ENCODE measurements at places on chromosomes 11 and 22.

DNA sequence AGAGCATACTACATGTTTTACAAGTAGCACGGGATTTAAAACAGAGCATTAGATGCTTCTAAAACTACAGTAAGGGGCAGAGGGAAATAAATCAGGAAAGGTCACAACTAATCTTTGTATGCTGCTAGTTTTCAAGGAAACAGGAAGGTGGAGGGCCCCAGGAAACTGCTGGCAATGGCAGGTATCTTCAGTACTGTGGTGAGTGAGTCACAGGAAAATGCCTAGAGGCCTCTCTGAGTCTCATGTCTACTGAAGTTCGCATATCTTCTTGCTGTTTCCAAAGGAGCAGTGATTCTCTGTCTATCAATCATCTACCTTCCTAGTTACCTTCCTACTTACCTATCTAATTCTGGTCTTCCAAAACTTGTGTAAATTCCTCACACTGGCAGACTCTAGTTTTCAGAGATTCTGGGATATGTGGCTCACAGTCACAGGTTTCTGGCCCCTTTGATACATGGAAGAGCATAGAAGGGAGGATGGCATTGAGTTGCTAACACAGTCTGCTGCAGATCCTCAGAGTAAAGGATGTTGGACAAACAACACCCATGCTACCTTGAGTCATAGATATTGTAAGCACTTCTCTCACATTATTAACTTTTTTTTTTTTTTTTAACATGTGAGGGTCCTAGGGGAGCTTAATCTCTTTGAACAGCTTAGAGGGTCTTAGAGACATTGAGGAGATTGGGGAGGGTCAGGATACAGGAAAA is 58.8 kb upstream of the SYN3 start:
- no peak for DNase-seq

DNA sequence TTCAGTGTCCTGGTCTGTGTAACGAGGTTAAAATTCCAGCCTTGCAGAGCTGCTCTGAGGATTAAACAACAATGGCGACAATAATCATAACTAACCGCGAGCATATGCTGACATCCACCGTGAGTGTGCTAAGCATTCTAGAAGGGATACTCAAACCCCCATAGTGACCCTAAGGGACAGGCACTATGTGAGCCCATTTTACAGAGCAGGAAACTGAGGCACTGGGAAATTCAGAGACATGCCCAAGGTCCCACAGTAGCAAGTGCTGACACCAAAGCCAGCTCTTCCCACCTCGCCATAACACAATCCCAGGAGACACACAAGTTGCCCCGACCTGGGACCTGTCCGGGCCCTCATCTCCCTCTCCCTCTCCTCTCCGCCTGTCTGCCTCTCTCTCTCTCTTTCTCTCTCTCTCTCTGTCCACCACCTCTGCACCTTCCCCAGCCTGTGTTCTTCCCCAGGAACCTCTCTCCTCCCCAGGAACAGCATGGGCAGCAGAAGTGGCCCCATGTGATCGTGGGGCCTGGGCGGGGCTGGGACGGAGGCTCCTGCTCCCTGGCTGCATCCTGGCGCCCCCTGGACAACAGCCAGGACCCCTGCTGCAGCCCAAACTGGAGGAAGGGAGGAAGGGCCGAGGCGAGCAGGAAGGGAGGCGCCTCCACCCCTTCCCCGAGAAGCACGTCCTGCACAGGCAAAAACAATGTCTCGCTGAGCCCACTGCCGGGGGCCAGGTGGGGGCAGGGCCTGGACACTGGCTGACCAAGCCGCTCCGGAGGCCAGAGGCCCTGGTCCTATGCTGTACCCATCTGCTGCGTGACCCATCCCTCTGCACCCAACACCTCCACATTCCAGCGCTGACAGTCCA is 14.8 kb upstream of the MFNG start:
- DNase-seq, result no peak

- no peak for DNase-seq
These were observed 197.9 kb upstream of the ANO3 start for GRCh38 chr11:26134053-26134452.

DNA sequence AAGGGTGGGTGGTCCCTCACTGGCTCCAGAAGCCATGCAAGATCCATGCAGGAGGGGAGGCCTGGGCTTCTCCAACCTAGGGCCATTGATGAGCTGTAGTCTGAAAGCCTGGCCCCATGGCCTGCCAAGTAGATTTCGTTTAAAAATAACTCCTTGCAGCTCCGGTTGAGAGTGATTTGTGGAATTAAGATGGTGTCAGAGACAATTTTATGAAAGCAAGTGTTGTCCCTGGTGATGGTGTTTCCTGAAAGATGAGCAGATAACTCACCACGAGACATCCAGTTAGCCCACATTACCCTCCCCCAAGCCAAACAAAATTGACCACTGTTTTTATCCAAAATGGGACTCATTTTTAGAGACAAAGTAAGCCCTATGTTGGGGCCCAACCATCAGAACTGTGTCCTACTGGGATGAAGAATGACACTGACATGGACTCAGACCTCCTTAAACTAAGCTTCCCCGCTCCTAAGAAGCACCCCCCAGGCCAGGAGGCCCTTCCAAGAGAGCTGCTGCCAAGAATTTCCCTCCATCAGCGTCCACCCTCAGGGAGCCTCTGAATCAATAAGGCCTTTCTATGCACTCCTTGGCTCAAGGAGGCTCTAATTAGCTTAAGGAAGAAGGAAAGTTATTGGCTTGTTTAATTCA is 174.2 kb upstream of the NCAM1 start:
- DNase-seq, result no peak

DNA sequence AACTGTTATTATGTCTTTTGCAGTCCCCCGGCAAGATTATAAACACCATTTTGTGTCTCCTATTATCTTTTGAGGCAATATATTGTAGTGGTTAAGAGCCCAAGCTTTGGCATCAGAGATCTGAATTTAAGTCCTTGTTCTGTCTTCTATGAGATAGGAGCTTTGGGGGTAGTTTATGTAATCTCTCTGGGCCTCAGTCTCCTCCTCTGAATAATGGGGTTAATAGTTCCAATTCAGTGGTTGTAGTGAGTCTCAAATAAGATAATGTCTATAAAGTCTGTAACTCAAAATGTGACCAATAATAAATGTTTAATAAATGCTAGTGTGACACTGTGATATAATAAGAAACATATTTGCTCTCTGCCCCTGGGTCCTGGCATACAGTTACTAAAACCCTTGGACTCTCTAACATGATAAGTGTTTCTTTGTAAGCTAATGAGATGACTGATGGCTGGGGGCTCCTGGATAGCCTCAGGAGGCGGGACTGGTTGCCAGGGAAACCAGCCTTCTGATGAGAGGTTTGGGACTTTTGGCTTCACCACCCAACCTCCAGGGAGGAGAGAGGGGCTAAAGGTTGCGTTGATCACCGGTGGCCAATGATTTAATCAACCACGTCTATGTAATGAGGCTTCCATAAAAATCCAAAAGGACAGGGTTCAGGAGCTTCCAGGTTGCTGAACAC is 183.4 kb upstream of the MTMR2 start:
- DNase-seq, result no peak

- DNase-seq, result no peak
These were observed 159.4 kb downstream of the CADM1 start for GRCh38 chr11:115344846-115345245.

- peak; percentile 86 for DNase-seq
These were observed 3.6 kb downstream of the AHNAK start for GRCh38 chr11:62542750-62543567.

- no peak for DNase-seq
These were observed 26.2 kb upstream of the COMT start for GRCh38 chr22:19915287-19915954.

GRCh38 chr11:68546555-68546954 is 86.0 kb downstream of the PPP6R3 start:
- DNase-seq, result no peak

- no peak for DNase-seq
These were observed 181.5 kb downstream of the CADM1 start for GRCh38 chr11:115322553-115323203.

DNA sequence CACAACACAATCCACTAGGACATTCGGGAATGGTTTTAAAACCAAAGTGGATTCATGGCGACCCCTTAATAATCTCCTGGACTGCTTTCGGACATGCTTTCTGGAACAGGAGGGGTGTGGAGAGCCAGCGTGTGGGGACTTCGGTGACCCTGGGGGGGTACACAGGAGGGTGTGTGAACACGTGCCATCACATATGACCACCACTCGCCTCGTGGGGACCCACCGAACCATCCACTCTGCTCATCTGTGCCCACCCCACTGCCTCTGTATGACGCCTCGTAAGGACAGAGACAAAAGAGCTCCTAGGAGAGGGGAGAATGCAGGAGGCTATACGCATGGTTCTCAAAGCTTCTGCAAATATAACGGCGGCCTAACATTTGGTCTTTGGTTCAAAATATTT is 8.9 kb downstream of the LTO1 start:
- DNase-seq, result no peak

DNA sequence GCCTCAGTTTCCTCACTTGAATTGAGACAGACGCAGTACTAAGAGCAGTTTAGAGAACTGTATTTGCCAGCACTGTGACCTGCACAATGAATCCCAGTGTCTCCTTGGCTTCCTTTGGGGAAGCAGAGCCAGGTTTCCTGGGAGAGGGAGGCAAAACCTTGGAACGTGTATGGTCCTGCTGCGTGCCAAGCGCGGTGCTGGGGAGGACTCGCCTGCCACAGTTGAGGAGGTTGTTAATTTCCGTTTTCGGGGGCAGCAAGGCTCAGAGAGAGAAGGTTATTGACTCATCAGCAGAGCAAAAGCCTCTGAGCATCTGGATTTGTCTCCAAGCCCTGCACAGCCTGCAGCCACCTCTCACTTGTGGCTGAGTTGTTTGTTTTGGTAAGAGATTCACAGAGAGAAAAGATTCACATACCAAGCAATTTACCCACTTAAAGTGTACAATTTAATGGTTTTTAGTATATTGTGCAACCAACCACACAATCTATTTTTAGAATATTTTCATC is 10.8 kb downstream of the SYT12 start:
- DNase-seq, result no peak

GRCh38 chr22:46042786-46043185 is 65.8 kb upstream of the WNT7B start:
- DNase-seq, result peak; percentile 15

- DNase-seq, result no peak
These were observed 1078.3 kb downstream of the FAM181B start for GRCh38 chr11:81655351-81655750.

- DNase-seq, result peak; percentile 53
These were observed 24.9 kb upstream of the SHISAL1 start for GRCh38 chr22:44337678-44338004.

GRCh38 chr11:35391922-35392688 is 27.3 kb downstream of the SLC1A2 start:
- DNase-seq, result peak; percentile 87

DNA sequence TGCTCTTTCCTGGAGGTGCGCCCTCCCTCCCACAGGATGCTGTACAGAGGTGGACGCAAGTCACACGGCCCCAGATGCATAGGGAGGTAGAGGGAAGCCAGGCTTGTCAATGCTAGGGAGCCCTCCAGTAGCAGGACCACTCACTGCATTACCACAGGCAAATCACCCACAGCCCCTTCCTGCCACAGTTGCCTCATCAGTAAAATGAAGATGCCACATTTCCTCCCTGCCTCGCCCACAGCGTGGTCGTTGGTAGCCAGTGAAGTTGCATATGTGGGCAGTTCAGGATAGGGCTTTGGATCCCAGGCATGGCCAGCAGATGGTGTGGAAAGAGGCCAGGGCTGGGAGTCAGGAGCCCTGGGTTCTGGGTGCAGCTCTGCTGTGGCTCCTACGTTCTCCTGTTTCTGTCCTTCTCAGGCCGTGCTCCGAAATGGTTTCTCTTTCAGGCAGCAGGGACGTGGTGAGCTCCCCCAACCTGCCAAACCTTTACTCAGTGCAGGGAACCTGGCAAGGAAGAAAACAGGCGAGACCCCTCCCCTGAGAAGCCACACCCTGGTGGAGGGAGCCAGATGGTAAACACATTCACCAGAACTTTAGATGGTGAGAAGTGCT is 22.6 kb downstream of the DAGLA start:
- DNase-seq, result no peak

- no peak for DNase-seq
These were observed 80.7 kb downstream of the SYT9 start for GRCh38 chr11:7332451-7332850.

DNA sequence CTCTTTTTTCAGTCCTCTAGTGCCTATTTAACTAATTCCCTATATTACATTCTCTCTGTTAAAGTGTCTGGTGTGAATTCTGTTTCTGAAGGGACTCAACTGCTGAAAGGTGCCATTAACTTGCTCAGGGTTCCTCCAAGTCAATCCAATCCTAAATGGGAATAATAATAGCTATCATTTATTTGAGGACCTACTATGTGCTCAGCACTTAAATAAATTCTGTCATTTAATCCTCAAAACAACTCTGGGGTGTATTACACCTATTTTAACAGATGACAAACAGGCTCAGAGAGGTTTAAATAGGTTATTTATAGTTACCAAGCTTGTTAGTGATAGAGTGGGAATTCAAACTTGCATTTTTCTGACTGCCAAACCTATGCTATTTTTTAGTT is 40.6 kb upstream of the POLD3 start:
- DNase-seq, result no peak

GRCh38 chr11:128519338-128519737 is 68.0 kb downstream of the ETS1 start:
- no peak for DNase-seq

DNA sequence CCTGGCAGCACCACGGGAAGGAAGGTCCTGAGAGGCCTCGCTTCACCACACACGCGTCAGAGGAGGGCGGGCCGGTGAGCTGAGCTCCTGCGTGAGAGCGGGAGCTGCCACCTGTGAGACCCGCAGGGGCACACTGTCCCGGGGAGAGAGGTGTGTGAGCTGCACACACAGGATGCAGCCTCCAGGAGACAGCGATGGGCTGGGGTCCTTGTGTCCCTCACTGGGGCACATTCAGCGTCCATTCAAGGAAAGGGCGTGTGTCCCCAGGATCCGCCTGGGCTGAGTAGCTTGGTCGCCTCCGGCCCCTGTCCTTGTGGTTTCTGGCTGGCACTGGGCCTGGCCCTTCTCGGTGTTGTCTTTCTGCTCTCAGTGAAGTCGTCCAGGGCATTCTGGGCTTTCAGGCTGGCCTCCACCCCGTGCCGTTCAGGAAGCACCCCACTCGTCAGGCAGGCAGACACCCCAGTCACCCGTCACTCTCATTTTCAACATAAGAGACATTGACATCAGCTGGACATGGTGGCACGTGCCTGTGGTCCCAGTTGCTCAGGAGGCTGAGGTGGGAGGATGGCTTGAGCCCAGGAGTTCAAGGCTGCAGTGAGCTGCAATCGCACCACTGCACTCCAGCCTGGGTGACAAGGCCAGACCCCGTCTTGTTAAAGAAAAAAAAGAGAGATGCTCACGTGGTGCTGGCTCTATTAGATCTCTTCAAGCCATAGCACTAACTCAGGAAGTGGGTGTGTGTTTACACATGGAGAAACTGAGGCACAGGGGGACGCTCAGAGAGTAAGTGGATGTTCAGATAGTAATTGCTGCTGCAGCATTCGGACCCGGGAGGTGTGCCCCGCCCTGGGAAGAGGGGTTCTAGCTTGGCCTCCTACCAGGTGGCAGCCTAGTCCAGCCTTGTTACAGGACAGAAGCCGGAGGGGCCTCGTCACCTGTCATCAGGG is 1081.6 kb downstream of the BRD1 start:
- DNase-seq, result peak; percentile 27
